ENCODE measurements at places on chromosomes 11 and 22.

- DNase-seq = no peak
Measured at GRCh38 chr11:58844361-58845005, at the start of gene GLYATL2. GLYATL2 (minus strand) TSS chr11:58844704; CDS start chr11:58839612, 5,092 bp downstream.

- no peak for DNase-seq
Measured at GRCh38 chr11:72799441-72799840, 5.6 kb upstream of the STARD10 start.

GRCh38 chr11:18704698-18705097 lies 6.1 kb downstream of the TMEM86A start:
- DNase-seq = no peak

- peak; percentile 80 for DNase-seq
Measured at GRCh38 chr22:30485362-30485988, 13.7 kb upstream of the SEC14L3 start.

- peak; percentile 59 for DNase-seq
Measured at GRCh38 chr11:83836883-83837654, 550.9 kb upstream of the CCDC90B start.
